A549 treated with dexamethasone at 1 μM for 4 hours (cell line): ENCODE measurements at places on chromosomes 3 and 15. TPM values are rescaled to one million over a fixed set of nuclear protein-coding genes. Genes with fewer than 3 reads are reported as not detected.

HIGD2B gene
- 0.10 TPM in 1 of 5 replicates, not detected in the others for total RNA-seq

ATP13A4 gene
- total RNA-seq, result not detected in 5 replicates

DENND4A gene
- total RNA-seq, result 4.1 to 7.5 TPM (median 5.7 TPM) in 5 replicates

ROPN1 gene
- not detected in 5 replicates for total RNA-seq

SH3GL3 gene
- 0.40 to 0.59 TPM (median 0.56 TPM) in 5 replicates for total RNA-seq

GOLGA8T gene
- total RNA-seq, result 1.1 to 1.9 TPM (median 1.6 TPM) in 5 replicates

ZMYND10 gene
- total RNA-seq, result 0.71 to 1.3 TPM (median 1.0 TPM) in 5 replicates

SRP14 gene
- 245 to 266 TPM (median 252 TPM) in 5 replicates for total RNA-seq

ADGRG7 gene
- not detected in 5 replicates for total RNA-seq

PDCD10 gene
- total RNA-seq, result 56.6 to 59.2 TPM (median 57.5 TPM) in 5 replicates

GRIP2 gene
- 0.55 to 1.6 TPM (median 1.2 TPM) in 5 replicates for total RNA-seq

GABRR3 gene
- total RNA-seq, result not detected in 5 replicates

LSAMP gene
- 0.01 to 0.47 TPM (median 0.19 TPM) in 5 replicates for total RNA-seq

SCAANT1 gene
- not detected in 5 replicates for total RNA-seq

PLCL2 gene
- 4.1 to 5.0 TPM (median 4.5 TPM) in 5 replicates for total RNA-seq

SAMD7 gene
- total RNA-seq, result not detected in 5 replicates

CYP8B1 gene
- not detected in 5 replicates for total RNA-seq

IGDCC3 gene
- 0.06 to 0.22 TPM (median 0.19 TPM) in 5 replicates for total RNA-seq

ZNF860 gene
- 1.3 to 1.9 TPM (median 1.7 TPM) in 5 replicates for total RNA-seq

NANOGP8 gene
- not detected in 5 replicates for total RNA-seq

ARNT2 gene
- total RNA-seq, result 14.0 to 19.3 TPM (median 18.0 TPM) in 5 replicates

SAMMSON gene
- total RNA-seq, result not detected in 5 replicates

TMEM45A gene
- 1.7 to 2.8 TPM (median 2.4 TPM) in 5 replicates for total RNA-seq

ANKDD1A gene
- 1.2 to 2.1 TPM (median 1.7 TPM) in 5 replicates for total RNA-seq

LRRC2 gene
- not detected in 5 replicates for total RNA-seq

RAD51 gene
- total RNA-seq, result 17.7 to 23.7 TPM (median 20.5 TPM) in 5 replicates

PLOD2 gene
- total RNA-seq, result 84.0 to 118 TPM (median 99.0 TPM) in 5 replicates

MAPK6 gene
- 45.0 to 63.2 TPM (median 57.7 TPM) in 5 replicates for total RNA-seq

SNURF gene
- 4.2 to 16.4 TPM (median 6.7 TPM) in 5 replicates for total RNA-seq

CLRN1 gene
- not detected in 5 replicates for total RNA-seq

SYNM gene
- total RNA-seq, result 26.7 to 37.6 TPM (median 36.1 TPM) in 5 replicates

PPP1R14D gene
- total RNA-seq, result 0.14 to 0.21 TPM (median 0.19 TPM) in 3 of 5 replicates, not detected in the others

CDC25A gene
- 8.2 to 10.2 TPM (median 9.2 TPM) in 5 replicates for total RNA-seq

PTX3 gene
- 0.91 to 1.2 TPM (median 1.0 TPM) in 5 replicates for total RNA-seq

ZPLD1 gene
- total RNA-seq, result not detected in 5 replicates
